Lower leg skin (tissue), 4 donors: ENCODE measurements at places on chromosomes 1 and 21. TPM values are rescaled to one million over a fixed set of nuclear protein-coding genes. Genes with fewer than 3 reads are reported as not detected.

Gene SERPINC1
- total RNA-seq, result not detected

Gene RPRD2
- total RNA-seq, result 22.4 TPM

Gene COL8A2
- 7.4 TPM for total RNA-seq

Gene C8B
- not detected for total RNA-seq

Gene PTPRC
- total RNA-seq, result 4.2 TPM

Gene AMY1C
- total RNA-seq, result not detected

Gene WNT3A
- 4.0 TPM for total RNA-seq

Gene PRAMEF4
- not detected for total RNA-seq

Gene MTARC2
- total RNA-seq, result 8.6 TPM

Gene FGR
- 4.3 TPM for total RNA-seq

Gene LRRIQ3
- 0.39 TPM for total RNA-seq

Gene PGD
- total RNA-seq, result 47.9 TPM

Gene MFAP2
- 5.8 TPM for total RNA-seq

Gene CAPN8
- total RNA-seq, result 0.38 TPM

Gene OR10Z1
- total RNA-seq, result not detected

Gene DENND2D
- total RNA-seq, result 48.9 TPM

Gene REN
- total RNA-seq, result not detected
